ENCODE measurements at places on chromosomes 11 and 22.

GRCh38 chr11:116207019-116207418, 565.8 kb downstream of the BUD13 start:
- no peak for DNase-seq

DNA sequence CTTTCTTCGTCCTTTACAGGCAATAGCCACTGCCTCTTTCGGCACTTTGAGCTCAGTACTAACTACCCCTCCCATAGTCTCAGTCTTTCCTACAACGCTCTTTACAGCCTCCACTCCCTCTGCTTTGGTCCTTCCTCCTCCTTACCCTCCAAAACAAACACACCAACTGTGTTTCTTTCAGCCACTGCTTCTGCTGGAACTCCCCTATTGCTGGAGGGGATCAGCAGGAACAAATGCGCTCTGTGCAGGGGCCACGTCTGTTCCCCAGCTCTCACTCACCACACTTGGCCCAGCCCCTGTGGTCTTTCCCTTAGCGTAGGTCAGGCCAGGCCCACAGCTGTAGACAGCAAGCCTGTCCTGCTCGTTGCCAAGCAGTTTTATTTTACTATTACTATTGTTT, 42.3 kb downstream of the PC start:
- no peak for DNase-seq

- DNase-seq: no peak
These were observed 107.1 kb upstream of the RASSF10 start for GRCh38 chr11:12901874-12902481.

DNA sequence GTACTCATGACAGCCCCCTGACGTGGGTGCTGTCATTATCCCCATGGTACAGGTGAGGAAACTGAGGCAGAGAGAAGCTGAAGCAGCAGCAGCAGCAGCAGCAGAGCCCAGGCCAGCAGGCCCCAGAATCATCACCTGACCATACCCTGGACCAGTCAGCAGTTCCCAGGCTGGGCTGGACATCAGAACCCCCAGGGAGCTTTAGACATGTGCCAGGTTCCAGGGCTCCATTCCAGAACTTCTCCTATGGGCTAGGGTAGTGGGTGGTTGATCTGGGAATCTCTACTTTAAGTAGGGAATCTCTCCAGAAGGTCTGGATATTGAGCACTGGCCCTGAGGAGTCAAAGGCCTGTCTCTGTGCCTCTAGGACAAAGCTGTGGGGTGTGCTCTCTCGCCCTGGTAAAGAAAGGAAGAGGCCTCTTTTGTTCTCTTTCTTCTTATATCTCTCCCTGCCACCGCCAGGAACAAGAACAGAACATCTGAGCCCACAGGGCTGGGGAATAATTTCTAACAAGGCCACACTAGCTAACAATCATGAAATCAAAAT, 26.6 kb downstream of the MAFF start:
- no peak for DNase-seq

GRCh38 chr22:31344256-31344577, 1.9 kb downstream of the PATZ1 start:
- no peak for DNase-seq

DNA sequence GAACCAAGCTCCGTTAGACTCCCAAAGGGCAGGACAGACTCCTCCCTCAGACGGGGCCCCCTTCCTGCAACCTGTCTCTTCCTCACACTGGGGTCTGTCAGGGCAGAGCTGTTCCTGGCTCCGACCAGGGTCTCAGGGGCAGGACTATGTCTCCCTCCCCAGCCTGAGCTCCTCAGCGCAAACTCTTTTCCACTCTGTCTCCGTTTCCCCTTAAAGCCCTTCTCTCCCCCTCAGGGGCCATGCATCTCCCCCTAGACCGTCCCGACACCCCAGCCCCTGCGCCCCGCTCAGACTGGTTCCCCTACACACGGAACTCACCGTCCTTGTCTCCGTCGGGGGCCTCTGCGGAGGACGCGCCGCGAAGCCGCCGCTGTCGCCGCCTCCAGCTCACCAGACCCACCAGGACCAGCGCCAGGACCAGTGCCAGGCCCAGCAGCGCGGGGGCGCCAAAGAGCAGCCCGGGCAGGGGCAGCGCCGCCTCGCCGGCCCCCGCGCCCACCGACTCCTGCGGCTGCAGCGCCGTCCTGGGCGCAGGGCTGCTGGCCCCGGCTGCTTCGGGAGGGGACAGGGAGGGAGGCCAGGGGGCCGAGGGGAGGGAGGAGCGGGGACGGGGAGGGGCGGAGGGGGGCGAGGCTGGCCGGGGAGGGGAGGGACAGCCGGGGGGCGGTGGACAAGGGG, 684 bp downstream of the TNFRSF13C start:
- peak; percentile 47 for DNase-seq

- DNase-seq: no peak
These were observed 122.0 kb upstream of the SORL1-AS1 start for GRCh38 chr11:121574801-121575200.

GRCh38 chr22:21642584-21643448, 714 bp downstream of the SDF2L1 start:
- no peak for DNase-seq

DNA sequence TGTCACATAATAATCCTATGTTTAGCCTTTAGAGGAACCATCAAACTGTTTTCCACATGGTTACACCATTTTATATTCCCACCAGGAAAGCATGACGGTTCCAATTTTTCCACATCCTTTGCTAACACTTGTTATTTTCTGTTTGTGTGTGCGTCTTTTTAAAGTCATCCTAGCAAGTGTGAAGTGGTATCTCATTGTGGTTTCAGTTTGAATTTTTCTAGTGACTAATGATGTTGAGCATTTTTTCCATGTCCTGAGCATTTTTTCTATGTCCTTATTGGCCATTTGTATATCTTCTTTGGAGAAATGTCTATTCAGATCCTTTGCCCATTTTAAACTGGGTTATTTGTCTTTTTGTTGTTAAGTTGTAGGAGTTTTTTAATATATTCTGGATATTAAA, 53.7 kb upstream of the DEPDC7 start:
- DNase-seq: no peak

DNA sequence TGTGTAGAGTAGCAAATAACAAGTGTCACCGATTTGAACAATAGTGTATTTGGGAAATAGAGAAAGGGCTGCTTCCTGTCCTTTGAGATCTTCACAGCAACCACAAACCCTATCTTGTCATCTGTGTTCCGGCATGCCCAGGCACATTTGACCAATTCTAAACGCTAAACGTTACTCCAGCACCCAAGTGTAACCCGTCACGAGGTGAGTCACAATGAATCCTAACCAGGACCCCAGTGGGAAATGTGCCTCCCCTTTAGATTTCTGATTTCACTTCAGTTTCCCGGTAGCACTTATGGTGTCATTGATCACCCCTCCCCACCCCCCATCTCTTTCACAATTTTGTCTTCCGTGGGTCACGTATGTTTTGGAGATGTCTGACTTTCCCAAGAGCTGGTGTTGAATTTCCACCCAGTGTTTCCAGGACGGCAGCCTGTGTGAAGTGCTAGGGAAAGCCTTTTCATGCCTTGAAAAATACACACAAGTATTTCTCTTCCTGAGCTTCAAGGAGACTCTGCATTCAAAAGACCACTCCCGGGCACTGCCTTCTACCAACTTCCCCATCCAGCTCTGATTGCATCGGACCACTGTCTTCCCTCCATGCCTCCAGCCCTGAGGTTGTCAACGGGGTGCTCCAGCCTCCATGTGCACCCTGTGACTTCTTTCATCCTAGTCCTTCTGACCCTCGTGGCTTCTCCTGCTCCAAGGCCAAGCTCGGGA, 10.5 kb upstream of the C11orf24 start:
- peak; percentile 78 for DNase-seq

DNA sequence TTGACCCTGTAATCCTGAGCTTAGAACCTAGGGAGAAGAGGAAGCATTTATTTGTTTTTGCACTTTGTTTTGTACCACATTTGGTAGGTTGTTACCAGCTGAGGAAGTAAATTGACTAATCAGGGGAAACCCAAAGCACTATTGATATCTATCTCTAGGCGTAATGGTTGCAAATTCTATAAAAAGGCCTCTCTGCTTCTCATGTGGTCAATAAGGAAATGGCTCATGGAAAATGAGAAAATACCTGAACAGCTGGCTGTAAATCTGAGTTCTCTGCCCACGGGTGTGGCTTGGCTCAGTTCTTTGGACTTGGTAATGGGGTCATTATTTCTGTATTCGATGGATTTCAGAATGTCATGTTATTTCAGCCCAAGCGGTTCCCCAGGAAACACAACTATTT, 42.4 kb downstream of the BARX2 start:
- no peak for DNase-seq

DNA sequence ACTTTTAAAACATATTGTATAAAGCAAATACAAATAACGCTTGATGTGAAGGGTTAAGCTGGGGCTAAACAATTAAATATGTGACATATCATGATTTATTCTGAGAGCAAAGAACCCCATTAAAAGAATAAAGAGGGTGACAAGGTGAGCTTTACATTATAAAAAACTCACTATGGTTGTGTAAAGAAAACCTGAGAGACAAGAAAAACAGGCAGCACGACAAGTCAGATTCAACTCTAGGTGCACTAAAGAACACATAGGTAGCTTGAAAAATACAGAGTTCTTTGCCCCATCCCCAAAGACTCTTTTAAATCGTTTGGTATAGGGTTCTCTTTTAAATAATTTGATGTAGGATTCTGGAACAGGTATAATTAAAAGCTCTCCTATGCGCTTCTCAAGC, 63.5 kb downstream of the LUZP2 start:
- DNase-seq: no peak

- DNase-seq: no peak
These were observed 93.5 kb downstream of the PDHX start for GRCh38 chr11:35009944-35010342.

GRCh38 chr11:113173126-113173525, 141.3 kb upstream of the TTC12 start:
- DNase-seq: no peak

- no peak for DNase-seq
These were observed 764 bp upstream of the PACSIN3 start for GRCh38 chr11:47186700-47187695.

DNA sequence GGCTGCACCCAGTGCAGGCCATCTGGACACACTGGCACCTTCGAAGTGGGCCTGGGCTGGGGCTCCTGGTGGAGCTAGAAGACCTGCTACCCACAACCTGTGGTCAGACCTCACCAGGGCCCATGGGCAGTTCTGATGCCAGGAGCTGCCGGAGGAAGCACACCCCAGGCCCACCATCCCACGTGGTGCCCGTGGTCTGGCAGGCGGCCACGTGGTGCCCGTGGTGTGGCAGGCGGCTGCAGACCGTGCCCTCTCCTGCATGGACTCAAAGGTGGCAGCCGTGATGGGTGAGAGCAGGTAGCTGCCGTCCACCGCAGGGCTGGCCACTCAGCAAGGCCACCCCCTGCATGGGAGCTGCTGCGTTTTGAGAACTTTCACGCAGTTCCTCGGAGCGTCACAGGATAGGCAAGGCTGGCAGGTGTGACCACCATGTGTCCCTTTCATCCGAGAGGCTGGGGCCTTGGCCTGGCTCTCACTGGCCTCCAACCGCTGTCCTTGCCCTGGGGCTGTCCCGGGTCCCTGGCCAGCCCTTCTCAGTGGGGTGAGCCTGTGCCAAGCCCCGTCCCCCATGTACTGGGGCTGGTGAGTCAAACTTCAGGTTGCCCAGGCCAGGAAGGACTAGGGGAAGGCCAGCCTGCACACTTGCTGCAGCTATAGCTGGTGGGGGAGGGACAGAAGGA, 3.9 kb upstream of the IL17REL start:
- DNase-seq: no peak

DNA sequence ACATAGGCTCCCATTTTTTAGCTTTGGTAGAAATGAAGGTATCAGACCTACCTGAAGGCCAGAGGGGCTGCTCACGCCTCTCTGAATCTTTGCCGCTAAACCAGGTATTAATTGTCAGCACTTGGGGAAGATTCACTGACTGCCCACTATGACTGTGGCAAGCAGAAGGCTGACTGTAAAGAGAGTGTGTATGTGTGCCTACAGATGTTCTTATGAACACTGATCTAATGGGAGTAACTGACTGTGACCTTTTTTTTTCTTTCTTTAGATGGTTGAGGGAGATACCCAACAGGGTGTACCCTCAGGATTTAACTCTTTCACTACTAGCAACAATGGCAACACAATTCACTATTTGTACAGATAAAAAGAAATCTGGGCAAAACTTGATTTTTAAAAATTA, at the start of gene RAG2:
RAG2 (minus strand) TSS at position 186 of the 400 bp plus-strand sequence. CDS start 4,068 bp downstream, outside the sequence.
- no peak for DNase-seq

- DNase-seq: no peak
These were observed 14.0 kb upstream of the WDR74 start for GRCh38 chr11:62853279-62853965.

GRCh38 chr22:17606496-17606895, 22.1 kb downstream of the ATP6V1E1 start:
- DNase-seq: no peak

- peak; percentile 79 for DNase-seq
These were observed 24.0 kb upstream of the SYT8 start for GRCh38 chr11:1810761-1811160.

DNA sequence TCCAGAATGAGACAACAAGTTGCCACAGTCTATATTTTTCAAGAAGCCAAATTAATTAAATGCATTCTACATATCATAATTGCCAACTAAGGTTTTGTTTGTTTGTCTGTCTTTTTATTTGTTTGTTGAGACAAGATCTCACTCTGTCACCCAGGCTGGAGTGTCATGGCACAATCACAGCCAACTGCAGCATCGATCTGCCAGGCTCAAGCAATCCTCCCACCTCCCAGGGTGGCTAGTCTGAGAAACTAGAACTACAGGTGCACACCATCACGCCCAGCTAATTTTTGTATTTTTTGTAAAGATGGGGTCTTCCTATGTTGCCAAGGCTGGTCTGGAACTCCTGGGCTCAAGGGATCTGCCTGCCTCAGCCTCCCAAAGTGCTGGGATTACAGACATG, 140.0 kb downstream of the LRRC4C start:
- DNase-seq: no peak

DNA sequence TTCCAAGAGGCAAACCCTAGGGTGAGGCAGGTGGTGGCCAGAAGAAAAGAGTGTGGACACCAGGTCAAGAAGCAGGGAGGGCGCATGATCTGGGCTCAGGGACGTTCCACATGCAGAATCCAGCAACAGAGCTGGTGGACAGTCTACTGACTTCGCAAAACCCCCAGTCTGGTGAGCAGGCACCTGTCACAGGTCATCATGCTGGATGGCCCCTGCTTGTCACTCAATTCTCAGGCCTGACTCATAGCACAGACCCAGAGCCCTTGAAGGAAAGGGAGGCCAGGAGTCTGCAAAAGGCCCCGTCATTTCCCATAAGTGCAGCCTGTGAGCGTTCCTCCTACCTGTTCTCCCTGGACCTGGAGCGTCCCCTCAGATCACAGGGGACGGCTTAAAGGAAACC, 18.2 kb downstream of the APOL4 start:
- no peak for DNase-seq

DNA sequence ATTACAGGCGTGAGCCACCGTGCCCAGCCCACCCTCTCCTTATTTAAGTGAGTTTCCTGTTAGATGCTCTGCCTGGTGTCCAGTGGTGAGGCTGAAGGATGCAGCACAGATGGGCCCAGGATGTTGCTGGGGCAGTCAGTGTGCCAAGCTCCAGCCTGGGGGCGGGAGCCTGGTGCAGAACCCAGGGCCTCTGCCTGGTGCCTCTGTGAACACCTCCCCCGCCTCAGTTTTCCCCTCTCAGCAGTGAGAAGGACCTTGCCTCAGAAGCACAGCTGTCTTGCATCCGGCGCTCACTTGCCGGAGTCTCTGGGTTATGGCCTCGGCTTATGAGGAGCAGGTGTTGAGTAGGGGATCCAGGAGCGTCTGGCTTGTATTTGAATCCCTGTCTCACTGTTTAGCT, 116.2 kb downstream of the KIAA1671 start:
- no peak for DNase-seq
